ENCODE measurements at places on chromosomes 5 and 9.

DNA sequence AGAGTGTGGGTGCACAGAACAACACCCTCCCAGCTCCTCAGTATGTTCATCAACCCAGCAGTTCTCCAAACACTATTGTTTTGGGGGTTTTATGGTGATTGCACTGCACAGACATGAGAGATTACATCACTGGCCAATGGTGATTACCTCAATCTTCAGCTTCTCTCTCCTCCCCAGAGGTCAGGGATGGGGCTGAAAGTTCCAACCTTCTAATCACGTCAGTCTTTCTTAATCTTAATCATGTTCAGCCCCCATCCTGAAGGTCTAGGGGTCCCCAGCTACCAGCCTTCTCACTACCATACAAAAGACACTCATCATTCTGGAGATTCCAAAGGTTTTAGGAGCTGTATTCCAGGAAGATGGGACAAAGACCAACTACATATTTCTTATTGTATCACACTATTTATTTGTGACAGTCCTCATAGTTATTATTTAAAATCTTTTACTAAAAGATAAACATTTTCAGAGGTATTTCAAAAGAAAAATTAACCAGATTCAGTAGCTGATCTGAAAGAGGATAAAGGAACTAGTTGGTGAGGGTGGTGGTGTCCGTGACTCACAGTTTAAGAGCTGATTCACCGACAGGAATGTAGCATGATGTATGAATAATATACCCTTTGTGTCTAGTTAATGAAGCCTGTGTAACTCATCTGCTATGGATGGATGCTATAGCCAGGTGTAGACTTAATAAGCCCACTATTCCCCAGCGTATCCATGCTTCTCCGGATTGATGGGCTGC lies 35.6 kb downstream of the RASEF start:
- DNase-seq, result no peak

GRCh38 chr9:130608554-130609134 lies 29.3 kb downstream of the FUBP3 start:
- DNase-seq, result no peak

DNA sequence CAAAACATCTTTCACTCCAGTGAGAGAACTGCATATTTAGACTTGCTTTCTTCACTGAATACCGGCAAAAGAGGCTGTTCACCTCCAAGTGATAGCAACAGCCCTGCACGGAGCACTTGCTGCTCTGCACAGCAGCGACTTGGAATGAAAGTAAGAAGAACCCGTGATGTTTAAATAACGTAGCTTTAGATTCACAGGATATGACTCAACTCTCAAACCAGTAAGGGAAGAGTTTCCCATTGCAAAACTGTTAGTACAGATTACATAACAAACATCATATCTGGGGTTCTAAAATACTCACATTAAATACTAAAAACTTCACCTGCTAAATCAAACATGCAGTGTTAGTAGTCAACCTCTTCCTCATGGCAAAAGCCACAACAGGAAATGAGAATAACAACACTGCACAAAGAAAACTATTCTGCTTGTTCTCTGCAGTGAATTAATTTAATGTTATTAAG lies 203.4 kb downstream of the MCTP1 start:
- DNase-seq, result peak; percentile 7

- DNase-seq, result no peak
Observed at GRCh38 chr5:133482028-133482427, 130.3 kb downstream of the FSTL4 start.

DNA sequence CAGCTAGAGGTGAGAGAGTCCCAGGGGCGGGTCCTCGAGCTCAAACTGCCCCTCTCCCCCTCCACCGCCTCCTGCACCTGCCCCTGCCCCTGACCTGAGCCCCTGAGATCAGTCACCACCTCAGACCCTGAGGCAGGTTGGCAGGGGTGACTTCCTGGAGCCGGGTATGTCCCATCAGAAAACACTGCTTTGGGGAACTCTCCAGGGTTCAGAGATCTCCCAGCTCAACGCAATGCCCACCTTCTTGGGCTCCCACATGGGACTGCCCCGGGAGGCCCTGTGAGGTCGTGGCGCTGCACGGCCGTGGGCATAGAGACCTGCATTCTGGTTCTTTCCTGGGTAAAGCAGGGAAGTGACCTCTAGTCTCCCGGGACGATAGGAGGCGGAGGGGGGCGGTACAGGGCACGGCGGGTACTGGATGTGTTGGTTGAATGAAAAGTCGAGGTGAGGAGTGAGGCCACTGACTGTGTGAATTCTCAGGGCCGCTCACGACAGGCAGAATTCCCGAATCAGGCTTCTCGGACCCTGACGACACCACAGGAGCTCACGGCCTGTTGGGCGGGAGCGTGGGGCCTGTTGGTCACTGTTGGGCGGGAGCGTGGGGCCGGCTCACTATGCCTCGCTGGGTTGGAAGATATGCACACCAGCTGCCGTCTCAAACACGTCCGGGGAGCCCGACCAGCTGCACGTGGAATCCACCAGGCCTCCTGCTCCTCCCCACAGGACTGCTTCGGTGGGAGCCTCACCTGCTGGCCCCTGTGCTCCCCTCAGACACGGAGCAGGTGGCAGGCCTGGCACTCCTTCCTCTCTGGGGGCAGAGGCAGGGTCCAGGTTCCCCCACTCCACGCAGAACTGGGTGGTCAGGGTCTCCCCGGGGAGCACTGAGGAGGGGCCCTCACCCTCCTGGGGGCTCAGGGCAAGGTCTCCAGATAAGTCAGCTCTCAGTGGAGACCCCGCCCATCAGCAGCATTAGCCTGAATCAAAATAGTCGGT lies 178.0 kb upstream of the PPP1R26 start:
- DNase-seq, result no peak

- DNase-seq, result no peak
Observed at GRCh38 chr5:97418462-97418861, 235.4 kb upstream of the RIOK2 start.

GRCh38 chr9:37034938-37035647 lies 1.0 kb upstream of the PAX5 start:
- no peak for DNase-seq

DNA sequence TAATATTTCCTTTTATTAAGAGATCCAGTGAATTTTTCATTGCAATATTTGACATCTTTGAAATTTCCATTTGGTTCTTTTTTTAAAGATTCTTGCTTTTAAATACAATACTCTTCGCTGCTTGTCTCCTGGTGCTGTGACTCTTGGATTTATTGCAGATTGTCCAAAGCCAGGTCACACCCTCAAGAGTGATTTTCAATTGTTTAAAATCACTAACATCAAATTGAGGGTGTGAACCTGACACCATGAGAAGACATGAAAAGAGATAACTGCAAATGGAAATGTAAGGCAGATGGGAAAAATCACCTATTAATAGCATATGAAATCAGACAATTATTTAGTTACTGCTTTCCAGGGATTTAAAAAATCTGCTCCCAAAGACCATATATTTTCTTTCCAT lies 42.6 kb downstream of the ANXA1 start:
- DNase-seq, result no peak

DNA sequence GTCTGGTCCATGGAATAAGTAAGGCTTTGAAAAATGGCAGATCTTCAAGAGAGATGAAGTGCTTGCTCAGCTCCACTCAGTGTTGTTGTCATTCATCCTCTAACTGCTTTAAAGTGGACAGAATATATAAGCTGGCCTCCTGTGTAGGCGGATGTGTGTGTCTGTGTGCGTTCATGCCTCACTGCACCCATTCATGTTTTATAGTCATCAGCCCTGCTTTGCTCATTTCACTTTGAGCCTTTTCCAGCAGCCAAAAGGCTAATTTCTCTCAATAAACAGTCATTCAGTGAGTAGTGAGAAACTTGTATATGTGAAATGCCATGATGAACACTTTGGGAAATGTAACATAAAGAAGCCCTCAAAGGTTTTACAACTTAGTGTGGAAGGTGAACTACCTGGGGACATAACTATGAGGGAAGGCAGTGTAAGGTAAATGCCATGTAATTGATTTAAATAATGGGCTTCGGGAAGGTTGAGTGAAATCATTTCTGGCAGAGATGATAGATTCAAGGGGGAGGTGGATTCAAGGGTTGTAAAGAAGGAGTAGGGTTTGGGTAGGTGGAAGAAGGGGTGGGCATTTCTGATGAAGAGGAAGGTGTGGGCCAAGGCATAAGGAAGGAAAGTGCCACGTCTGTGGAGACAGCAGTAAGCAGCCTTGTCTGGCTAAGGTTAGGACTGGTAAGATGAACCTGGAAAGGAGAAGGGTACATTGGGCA lies 15.7 kb downstream of the TTC23L start:
- no peak for DNase-seq

- no peak for DNase-seq
Observed at GRCh38 chr5:99926463-99926862, 608.7 kb upstream of the FAM174A start.

DNA sequence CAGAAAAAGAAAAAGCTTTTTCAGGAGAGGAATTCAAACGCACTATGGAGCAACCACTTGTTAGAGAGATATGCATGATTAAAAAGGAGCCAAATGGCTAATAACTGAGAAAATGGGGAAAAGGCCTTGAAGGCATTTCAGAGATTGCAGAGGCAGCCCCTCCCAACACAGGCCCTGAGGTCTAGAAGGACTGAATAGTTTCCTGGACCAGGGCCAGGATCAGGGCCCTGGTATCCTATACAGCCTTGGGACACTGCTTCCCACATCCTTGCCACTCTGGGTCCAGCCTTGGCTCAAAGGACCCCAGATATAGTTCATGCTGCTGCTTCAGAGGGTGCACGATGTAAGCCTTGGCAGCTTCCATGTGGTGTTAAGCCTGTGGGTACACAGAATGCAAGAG lies 20.7 kb upstream of the FEM1C start:
- DNase-seq, result no peak

All from stimulated activated CD8-positive, alpha-beta memory T cell treated with anti-CD3 and anti-CD28 coated beads, Interleukin-4, amount 100 ng/mL, for 1 hour (primary cell).